ENCODE measurements at places on chromosomes 6 and 20. TPM values are rescaled to one million over a fixed set of nuclear protein-coding genes. Genes with fewer than 3 reads are reported as not detected.

- peaks cover 17% of the 10 kb centered on the region for H3K4me1 ChIP-seq
- H3K4me3 ChIP-seq = no peak overlapping the region
- H3K27me3 ChIP-seq = peaks cover 9% of the 10 kb centered on the region
- H3K36me3 ChIP-seq = no peaks in the 10 kb centered on the region
These were observed 49.7 kb downstream of the RBM38 start for GRCh38 chr20:57440678-57441509.

DNA sequence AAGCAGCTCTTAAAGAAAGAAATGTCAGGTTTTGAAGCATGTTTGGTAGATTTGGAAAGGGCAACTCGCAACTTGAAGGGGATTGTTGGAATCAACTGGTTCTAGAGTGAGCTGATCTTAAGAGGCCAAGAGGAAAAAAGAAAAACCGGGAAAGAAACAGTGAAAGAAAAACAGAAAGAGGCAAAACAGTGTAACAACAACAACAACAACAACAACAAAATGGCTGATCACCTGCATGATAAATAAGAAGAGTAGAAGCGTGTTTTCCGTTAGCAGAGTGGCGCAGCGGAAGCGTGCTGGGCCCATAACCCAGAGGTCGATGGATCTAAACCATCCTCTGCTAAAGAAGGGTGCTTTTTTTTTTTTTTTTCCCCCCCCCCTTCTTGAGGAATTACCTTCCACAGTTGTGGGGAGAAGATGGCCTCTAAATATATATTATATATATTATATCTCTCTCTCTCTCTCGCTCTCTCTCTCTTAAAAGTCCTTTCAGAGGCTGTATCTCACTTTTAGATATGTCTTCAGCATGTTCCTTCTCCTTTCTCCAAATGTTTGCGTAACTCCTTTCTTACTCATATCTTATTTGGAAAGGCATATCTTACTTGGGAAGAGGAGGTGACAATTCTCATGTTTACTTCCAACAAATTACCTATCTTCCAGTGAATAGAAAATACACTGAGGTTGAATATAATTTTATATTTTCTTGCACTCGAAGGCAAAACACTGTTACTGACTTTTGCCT, 134.4 kb downstream of the OR2B2 start:
- no peaks in the 10 kb centered on the region for H3K36me3 ChIP-seq
- H3K27ac ChIP-seq = no peak overlapping the region
- DNase-seq = no peak
- H3K27me3 ChIP-seq = no peaks in the 10 kb centered on the region
- H3K4me1 ChIP-seq = peaks cover 24% of the 10 kb centered on the region

DNA sequence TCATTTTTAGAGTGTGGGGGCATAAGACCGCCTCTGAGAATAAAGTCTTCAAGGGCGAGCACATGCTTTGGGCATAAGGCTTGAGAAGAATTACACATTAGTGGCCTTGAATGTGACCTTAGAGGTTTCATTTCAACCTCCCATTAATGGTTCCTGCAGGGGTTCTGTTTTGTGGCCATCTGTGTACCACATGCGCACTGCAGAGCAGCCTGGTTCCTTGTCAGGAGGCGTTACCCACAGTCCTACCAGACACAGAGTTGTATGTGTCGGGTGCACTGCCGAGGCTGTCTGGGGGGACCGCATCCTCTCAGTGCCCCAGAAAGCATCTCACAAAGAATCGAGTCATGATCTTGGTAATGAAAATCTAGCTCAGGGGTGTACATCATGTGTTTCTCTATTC, 115.7 kb downstream of the B3GAT2 start:
- H3K27me3 ChIP-seq = no peaks in the 10 kb centered on the region
- H3K4me1 ChIP-seq = peaks cover 39% of the 10 kb centered on the region
- H3K36me3 ChIP-seq = no peaks in the 10 kb centered on the region
- H3K27ac ChIP-seq = no peak overlapping the region

- DNase-seq = no peak
- H3K27me3 ChIP-seq = no peaks in the 10 kb centered on the region
- H3K27ac ChIP-seq = no peak overlapping the region
- H3K4me3 ChIP-seq = no peak overlapping the region
These were observed 157.2 kb downstream of the MTFR2 start for GRCh38 chr6:136092897-136093296.

DNA sequence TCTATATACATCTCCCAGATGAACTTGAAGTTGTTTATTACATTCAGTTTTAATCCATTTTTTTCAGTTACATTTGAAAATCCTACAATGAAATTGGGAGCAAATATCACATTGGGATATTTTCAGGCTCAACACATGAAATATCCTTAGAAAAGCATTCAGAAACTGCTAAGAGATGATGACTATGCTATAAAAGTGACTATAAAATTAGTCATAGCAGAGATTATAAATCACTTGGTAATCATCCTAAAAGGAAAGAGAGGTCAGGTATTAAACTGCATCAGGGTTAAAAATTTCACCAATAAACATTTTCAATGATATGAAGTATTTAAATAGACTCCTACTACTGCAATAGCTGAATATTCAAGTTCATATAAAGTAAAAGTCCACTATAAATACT, 987.7 kb downstream of the GRIK2 start:
- no peak overlapping the region for H3K4me3 ChIP-seq
- no peaks in the 10 kb centered on the region for H3K36me3 ChIP-seq
- DNase-seq = no peak
- no peaks in the 10 kb centered on the region for H3K27me3 ChIP-seq
- no peaks in the 10 kb centered on the region for H3K4me1 ChIP-seq

- no peak overlapping the region for H3K27ac ChIP-seq
- no peak overlapping the region for H3K4me3 ChIP-seq
- H3K4me1 ChIP-seq = no peaks in the 10 kb centered on the region
These were observed 240.7 kb downstream of the RNGTT start for GRCh38 chr6:88722686-88723085.

DNA sequence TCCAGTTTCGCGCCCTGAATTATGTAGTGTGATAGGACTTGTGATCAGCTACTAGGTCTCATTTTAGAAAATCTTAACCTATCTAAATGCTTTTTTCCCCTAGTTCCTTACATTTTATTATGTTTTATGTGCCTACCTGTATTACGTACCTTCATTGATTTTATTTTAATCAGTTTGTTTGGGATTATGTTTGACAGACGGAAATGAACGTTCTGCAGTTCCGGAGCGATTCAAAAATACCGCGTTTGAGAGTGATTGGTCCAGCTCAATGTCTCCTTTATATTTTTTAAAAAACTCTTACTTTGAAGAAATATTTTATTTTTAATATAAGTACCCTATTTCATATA, 114.3 kb upstream of the BTN3A2 start:
- H3K27ac ChIP-seq = peak overlapping the region; percentile 52
- no peak for DNase-seq
- H3K36me3 ChIP-seq = no peaks in the 10 kb centered on the region
- peaks cover 37% of the 10 kb centered on the region for H3K27me3 ChIP-seq

DNA sequence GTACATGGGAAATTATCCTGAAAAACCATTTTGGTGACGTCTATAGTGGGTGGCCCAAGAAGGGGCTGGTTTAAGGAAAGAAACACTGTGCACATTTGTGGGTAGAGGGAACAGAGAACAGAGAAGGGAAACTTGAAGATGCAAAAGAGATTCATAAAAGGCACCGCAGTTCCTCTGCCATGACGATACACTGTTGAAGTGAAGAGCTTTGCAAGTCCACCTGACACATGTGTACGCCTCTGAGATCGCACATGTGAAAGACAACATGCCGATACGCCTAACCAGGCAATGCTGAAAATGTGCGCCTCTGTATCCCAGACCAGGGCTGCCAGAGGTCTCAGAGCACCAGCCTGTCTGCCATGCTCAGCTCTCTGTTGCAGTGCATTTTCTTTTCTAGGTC, 180.9 kb downstream of the KIF16B start:
- no peaks in the 10 kb centered on the region for H3K36me3 ChIP-seq
- no peak overlapping the region for H3K27ac ChIP-seq
- no peaks in the 10 kb centered on the region for H3K27me3 ChIP-seq
- H3K4me3 ChIP-seq = no peak overlapping the region

Gene SIRPD
- total RNA-seq = not detected

Gene PRKN
- 0.31 TPM for total RNA-seq

Gene ZNF337
- total RNA-seq = 19.0 TPM

Gene RALGAPB
- total RNA-seq = 36.5 TPM

All from HepG2 (cell line).